Stimulated activated CD4-positive, alpha-beta T cell treated with anti-CD3 and anti-CD28 coated beads, Interleukin-1b, Interleukin-23, amount 100 ng/mL, for 1 hour (primary cell): ENCODE measurements at places on chromosomes 3 and 15.

DNA sequence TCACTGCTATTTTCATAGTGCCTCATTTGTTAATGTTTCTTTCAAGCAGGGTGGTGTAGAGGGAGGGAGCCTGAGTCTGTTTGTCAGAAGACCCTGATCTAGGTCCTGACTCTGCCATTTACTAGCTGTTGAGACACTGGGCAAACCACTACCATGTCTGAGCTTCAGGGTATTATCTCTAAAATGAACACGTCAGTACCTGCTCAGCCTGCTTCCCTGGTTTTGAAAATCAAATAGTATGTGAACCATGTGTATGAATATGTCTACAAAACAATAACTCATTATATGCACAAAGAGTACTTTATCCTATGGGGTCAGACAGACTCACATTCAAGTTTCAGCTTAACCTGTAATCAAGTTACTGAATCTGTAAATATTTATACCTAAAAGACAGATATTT is 25.1 kb downstream of the SYNPR start:
- no peak for DNase-seq

DNA sequence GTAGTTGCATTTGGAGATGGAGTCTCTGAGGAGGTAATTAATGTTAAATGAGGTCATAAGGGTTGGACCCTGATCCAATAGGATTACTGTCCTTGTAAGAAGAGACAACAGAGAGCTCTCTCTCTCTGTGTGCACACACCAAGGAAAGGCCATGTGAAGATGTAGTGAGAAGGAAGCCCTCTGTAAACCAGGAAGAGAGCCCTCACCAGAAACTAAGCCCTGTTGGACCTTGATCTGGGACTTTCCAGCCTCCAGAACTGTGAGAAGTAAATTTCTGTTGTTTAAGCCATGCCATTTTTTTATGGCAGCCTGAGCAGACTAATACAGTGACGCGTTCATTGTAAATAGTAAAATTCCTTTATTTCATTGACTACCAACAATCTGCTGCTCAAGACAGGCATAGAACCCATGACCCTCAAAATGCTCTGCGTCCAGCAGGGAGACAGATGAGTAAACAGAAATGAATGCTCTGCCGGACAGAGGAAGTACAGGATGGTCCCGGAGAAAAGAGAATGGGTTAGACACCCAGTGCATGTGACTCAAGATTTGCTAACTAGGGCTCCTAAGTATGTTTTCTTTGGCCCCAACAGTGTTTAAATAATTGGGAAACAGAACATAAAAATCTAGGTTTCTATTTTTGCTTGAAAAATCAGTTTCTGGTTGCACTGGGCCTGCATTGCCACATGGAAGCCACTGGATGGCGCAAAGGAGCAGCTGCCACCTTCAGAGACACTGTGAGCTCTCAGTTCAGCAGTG is 37.9 kb upstream of the TNFAIP8L3 start:
- no peak for DNase-seq

DNA sequence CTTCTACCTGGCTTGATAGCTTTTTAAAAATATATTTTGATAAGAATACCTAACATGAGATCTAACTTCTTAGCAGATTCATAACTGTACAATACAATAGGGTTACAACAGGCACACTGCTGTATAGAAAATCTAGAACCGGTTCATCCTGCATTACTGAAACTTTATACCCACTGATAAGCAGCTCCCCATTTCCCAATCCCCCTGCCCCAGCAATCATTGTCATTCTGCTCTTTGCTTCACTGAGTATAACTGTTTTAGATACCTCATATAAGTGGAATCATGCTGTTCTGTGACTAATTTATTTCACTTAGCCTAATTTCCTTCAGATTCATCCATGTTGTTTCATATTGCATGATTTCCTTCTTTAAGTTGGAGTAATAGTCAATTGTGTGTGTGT is 906.0 kb downstream of the GBE1 start:
- no peak for DNase-seq

DNA sequence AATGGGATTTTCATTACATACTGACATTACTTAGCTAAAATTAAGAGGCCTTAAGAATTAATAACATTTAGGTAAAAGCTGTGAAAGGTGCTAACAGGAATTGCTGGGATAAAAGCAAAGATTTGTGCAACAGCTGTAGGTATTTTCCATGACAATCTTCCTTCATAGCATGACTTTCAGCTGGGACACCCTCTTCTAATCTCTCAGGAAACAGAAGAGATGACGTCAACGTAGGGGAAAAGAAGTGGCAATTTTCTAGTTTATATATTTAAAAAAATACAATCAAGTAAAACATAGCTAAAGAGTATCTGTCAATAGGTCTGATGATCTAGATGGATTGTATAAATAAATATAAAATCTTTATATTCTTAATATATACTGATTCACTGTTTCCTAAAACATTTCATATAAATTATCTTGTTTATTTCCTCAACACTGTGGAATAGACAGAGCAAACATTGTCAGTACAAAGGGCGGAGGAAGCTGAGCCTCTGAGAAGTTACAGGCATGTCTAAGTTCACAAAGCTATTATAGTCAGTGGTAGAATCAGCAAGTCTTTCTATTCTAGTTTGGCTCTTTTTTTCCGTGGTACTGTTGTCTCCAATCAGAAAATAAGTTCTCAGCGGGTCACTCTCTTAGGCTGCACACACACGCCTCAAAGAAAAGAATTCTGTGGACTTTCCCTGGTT is 217.0 kb downstream of the P3H2 start:
- DNase-seq, result no peak

DNA sequence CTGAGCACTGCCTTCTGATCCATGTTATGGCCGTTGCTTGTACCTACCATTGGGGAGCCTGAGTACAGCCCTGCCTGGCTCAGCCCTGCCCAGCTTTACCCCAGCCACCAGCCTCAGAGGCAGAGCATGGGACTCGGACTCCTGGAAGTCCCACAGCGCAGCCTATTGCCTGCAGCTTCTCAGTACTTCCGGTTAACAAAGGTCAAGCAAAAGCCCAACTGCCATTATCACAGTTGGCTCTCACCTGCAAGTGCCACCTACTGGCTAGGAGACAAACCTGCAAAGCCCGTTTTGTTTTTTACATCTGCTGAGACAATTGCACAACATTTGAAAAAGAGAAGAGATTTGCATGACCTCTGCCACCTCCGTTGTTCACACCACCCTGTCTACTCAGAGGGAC is 1081.7 kb downstream of the NAALADL2 start:
- DNase-seq, result no peak

DNA sequence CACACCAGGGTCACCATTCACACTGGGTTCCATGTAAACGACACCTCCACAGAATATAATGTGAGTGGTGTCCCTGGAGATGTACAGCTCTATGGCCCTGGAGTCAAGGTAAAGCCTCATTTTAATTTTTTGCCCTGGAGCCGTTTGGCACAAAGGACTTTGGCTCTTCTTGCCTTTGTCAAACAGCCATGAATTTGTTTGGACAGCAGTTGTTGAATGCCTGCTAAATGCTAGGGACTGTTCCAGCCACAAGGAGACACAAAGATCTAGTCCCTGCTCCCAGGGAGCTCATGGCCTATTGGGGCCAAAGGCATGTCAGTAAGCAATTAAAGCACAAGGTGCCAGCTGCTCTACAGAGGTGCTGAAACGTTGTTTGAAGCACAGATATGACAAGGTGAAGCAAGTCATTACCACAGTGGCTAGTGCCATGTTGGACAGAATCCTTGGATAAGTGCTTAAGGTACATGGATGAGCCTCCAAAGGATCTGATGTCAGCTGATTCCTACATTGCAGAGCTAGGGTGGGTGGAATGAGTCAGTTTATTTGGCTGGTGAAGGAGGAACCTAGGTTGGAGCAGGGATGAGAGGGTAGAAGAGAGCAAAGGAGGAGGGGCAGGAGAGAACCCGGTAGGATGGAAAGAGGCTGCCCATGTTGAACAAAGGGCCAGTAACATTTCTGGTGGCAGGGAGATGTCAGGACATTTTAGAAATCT is 171.9 kb upstream of the CTDSPL start:
- DNase-seq, result no peak

DNA sequence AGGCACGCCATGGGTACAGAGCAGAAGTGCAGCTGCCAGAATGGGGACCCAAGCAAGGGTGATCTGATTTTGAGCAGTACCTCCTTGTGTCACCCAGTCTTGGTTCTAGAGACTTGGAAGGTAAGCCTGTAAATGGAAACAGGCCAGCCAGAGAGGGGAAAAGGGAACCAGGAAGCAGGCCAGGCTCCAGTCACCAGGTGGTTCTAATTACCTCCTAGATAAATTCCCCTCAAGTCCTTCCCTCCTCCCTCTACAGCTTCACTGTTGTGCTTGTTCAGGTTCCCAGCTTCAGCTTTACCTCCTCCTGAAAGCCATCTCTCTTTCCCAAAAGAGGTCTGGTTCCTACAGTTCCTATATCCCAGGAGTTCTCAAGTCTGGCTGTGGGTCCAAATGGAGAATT is 58.8 kb upstream of the SLC7A14 start:
- DNase-seq, result no peak

DNA sequence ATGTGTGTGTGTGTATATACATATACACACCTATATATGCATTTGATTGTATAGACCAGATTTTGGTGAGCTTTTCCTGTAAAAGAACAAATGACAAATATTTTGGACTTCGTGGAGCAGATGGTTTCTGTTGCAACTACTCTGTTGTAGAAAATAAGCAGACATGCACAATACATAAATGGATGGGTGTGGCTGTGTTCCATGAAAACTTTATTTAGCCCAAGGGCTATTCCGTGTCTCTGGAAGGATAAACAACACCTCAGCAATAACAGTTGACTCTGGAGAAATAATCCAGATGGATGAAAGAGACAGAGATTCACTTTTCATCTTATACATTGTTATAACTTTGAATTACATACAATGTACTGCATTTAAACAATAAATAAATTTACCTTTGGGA is 441.4 kb downstream of the CNTN3 start:
- no peak for DNase-seq

- no peak for DNase-seq
Observed at GRCh38 chr3:27504749-27505148, 20.6 kb upstream of the SLC4A7 start.

GRCh38 chr3:129013491-129013891 is 12.4 kb downstream of the EFCC1 start:
- no peak for DNase-seq

DNA sequence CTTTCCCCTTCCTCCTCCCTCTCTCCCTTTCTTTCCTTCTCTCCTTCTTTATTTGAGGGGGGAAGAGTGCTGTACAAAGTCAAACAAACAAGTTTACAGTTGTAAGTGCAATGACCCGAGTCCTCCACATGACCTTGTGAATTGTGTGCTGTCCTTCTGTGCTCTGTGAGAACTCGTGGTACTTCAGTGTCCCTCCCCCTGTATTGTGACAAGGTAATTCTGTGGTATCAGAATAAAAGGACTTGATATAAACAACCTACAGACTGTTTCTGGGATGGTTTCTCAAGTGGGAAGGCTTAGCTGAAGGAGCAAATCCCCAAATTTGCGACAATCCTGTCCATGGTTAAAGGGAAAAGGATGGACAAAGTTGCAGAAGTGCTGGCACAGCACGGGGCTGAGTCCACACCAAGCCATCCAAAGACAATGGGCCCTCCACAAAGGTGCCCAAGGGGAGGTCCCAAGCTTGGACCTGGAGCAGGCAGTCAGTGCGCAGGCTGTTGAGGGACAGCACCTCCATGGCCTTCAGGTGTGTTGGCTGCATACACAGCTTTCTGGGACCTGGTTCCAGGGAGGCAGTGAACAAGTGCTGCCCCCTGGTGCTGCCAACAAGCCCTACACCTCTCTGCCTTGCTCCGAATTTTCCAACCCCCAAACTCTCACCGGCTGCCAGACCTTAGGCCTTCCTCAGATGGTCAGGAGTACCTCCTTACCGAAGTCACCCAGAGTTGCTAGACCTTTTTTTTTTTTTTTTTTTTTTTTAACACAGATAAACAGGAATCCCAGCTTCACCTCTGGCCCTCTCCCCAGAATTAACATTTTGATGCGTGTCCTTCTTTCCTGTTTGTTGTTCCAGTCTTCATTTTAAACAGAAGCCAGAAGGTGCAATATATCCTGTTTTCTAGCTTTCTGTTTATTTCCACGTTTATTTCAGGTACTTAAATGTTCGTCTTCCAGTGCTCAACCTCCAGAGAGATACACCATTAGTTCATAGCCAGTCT is 2.6 kb upstream of the APEH start:
- DNase-seq, result peak; percentile 54

DNA sequence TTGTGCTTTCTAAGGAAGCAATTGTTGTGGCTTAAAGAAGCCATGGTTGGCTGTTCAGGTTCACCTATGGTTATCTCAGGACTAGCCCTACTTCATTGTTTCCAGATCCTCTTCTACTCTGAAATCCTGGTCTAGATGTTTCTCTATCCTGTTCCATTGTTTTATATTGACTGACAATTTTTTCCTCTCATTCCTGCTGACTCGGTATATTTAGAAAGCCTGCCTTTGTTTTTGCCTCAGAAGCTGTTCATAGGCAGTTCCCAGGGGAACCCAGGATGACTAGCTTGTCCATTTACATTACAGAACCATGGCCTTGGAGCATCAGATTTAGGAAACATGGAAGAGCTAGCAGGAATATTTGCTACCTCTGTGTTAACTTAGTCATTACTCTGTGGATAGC is 64.0 kb downstream of the SLC9C1 start:
- DNase-seq, result no peak

- no peak for DNase-seq
Observed at GRCh38 chr3:46359733-46360493, 6.0 kb downstream of the CCR2 start.

DNA sequence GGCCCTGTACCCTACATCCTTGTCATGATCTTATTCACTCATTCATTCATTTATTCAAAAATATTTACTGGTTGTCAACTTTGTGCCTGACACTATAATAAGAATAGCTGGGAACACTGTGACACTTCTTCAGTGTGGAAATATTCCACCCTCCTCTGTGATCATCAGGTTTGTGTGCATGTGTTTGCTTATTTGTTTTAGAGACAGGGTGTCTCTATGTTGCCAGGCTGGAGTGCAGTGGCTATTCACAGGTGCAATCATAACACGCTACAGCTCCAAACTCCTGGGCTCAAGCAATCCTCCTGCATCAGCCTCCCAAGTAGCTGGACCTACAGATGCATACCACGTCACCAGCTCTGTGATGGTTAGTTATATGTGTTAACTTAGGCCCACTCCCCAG is 50.0 kb upstream of the PLCL2 start:
- no peak for DNase-seq

DNA sequence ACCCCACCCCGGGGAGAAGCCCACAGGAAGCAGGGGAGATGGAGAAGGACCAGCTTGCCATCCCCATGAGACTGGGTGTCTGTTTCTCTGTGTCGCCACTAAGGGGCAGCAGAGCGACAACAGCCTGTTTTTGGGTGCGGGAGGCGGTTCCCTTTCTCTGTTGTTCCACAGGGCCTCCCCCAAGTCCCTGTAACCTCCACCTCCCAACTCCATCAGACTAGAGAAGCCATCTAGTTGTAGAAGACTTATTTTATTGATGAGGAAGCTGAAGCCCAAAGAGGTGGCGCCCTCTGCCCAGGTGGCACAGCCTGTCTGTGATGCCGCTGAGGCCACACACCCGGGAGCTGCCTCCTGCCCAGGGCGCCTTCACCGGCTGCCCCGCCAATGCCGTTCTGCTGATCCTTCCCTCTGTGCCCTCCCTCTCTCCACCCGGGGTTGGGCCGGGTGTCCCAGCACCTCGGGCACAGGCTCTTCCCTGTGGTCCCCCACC is 3.9 kb upstream of the CCDC9B start:
- DNase-seq, result peak; percentile 33
